Stimulated activated CD8-positive, alpha-beta memory T cell treated with anti-CD3 and anti-CD28 coated beads, Interleukin-7, amount 100 ng/mL, for 48 hours (primary cell): ENCODE measurements at places on chromosomes 13 and 19.

DNA sequence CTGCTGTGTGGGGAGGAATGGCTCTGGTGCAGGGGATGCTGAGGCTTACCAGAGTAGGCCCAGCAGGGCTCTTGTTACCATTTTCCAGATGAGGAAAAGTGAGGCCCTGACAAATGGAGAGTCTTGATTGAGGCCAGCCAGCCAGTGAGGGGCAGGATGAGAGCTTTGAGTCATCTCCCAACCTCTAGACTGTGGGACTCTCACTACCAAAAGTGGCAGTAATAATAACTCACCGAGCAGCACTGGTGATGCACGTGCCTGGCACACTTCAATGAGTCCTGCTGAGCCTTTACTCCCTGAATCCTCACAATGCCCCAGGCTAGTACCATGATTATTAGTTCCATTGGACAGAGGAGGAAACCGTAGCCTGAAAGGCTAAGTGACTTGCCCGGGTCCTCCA, 7.8 kb downstream of the CIC start:
- DNase-seq, result peak; percentile 27

- DNase-seq, result no peak
Observed at GRCh38 chr19:16626796-16627192, 1.2 kb downstream of the MED26 start.

GRCh38 chr13:112722433-112723263, 32.8 kb downstream of the ATP11A start:
- DNase-seq, result no peak

DNA sequence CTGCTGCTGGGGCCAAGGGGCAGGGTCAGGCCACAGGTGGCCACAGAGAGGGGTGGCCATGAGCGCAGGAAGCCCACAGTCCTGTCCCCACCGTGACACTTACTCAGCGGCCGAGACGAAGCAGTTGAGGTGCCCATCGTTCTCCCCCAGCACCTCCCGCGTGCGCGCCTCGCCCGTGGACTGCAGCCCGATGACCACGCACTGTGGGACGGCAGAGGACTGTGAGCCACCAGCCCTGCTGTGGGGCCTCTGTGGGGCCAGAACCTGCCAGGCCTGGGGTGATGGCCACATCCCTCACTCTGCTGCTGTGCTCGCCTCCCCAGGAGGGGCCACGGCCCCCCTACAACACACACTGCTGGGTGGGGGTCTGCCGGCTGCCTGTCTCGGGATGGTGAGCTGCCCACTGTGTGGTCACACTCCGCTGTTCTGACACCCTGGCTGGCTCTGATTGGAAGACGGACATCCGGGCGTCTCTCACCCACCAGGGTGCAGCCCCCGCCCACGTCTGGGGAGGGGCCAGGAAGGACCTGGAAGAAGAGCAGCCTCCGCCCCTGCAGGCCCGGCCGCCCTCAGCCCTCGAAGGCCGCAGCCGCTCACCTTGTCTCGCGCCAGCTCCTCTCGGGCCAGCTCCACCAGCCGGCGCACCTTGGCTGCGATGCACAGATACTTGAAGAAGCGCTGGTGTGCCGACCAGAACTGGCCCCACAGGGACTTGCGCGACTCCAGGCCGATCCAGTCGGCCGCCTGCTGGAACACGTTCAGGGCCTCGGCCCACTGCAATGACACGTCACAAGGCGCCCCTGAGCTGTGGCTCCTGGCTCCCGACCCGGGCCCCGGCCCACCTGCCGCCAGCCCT, 13.2 kb downstream of the GPX4 start:
- no peak for DNase-seq

DNA sequence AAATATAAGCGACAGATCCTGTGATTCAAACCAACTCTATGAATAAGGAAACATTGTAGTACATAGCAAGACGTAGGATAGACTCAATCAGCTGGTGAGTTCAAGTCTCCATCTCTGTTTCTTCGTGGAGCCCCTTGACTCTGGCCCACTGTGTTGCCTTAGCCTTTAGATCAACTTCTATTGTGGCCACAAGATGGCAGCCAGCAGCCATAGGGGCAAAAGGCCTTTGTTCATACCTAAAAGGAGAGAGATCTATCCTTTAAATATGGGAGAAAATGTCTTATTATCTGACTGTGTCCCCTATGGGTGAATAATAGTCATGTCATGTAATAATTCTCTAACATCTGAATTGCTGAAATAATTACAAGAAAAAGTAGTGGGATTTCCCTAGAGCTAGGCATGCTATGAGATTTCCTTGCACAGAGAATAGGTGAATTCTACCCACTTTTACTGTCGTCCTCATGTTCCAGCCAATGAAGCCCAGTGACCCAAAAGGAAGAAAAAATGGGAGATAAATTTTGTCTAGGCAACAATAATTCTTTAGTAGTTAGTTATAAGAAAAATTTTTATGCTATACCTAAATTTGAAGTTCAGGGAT, 129.4 kb downstream of the PCDH20 start:
- no peak for DNase-seq

GRCh38 chr13:35139591-35139990, 197.5 kb downstream of the NBEA start:
- no peak for DNase-seq
